ENCODE measurements at places on chromosomes 6 and 20. TPM values are rescaled to one million over a fixed set of nuclear protein-coding genes. Genes with fewer than 3 reads are reported as not detected.

DNA sequence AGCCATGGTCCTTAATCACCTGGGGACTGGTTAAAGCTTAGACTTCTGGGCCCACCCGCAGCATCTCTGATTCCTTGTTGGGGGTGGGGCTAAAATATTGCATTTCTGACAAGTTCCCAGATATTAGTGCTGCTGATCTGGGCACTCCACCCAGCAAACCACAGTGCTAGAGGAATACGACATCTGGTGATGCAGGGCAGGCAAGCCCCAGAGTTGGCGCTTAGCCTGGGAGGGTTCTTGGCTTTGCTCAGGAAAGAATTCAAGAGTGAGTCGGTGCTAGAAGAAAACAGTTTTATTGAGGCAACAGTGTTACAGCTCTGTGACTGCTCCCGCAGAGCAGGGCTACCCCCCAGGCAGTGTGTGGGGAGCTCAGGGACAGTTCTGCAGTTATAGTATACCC is 210.7 kb downstream of the TFAP2C start:
- DNase-seq: no peak

GRCh38 chr6:169388395-169389166 is 134.9 kb upstream of the THBS2 start:
- no peak for DNase-seq

DNA sequence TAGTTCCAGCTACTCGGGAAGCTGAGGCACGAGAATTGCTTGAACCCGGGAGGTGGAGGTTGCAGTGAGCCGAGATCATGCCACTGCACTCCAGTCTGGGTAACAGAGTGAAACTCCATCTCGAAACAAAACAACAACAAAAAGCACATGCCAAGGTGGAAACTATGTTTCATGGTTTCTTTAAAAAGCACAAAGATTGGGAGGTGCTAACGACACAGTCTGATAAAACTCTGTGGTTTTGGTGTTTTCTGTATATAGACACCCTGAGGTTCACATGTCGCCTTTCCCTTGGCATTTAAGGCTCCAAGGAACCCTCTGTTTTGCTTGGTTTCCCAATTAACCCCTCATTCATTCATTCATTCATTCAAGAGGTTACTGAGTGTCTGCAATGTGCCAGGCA is 253.4 kb upstream of the SULF2 start:
- no peak for DNase-seq

- DNase-seq: no peak
Measured at GRCh38 chr6:26105109-26105730, 18.0 kb downstream of the HFE start.

DNA sequence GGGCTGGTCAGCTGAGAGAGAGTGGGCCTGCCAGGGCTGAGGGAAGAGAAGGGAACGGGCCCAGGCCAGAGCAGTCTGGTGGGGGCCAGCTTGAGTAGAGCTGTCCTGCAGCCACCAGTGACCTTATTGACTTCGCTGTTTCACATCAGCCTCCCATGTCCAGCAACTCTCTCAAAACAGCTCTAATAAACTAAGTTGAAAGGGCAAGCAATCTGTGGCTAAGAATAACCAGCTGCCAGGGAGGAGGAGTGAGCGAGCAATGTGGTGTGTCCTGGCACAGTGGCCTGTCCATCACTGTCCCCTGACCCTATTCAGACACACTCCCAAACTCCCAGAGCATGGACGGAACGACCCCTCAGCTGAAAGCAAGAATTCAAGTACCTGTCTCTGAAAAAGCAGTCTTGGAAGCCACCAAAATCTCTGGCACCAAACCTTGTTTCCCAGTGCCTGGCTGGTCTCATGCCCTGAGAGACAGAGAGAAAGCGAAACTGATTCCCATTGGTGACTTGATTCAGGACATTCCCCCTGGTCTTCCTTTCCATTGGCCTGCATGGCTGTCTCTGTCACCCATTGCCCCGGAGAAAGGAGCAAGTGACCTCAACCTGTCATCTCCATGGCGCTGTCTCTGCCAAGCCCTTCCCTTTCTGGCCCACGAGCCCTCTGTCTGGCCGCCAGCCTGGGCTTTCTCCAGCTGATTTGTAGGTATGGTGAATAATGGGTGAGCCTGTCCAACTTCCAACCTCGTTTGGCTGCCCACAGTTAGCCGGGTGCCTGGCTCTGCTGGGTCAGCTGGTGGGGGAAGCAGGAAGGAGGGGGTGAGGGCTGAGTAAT is at the start of gene DDO:
Gene DDO, minus strand, starts transcription at position 490 of the 831 bp plus-strand sequence. CDS start 2,113 bp downstream, outside the sequence.
- no peak for DNase-seq

GRCh38 chr6:40762981-40763380 is 175.8 kb upstream of the LRFN2 start:
- peak; percentile 72 for DNase-seq

DNA sequence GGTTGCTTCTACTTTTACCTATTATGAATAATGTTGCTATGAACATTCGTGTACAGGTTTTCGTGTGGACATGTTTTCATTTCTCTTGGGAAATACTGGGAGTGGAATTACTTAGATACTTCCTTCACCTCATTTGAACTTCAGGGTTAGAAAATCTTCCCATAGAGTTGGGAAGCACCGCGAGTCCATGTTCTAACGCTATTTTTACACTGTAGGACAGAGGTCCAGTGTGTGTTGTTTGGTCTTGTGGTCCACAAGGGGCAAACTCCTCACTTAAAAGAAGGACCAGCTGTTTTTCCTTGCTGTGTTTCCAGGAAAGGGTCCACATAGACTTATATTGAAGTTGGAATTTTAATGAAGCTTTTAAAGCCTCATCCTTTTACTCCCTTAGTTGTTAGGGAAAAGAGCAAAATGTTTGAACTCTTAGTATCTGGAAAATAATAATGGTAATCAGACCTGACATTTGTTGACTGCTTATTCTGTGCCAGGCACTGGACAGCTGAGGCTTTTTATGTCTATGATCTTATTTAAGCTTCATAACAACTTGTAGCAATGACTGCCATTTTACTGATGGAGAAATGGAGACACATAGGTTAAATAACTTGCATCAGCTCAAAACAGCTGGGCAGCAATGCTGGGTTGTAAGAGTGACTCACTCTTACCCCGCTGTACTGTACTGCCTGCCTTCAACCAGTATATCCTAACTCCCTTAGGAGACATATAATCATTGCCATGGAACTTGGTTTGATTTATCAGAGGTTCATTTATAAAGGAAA is 52.0 kb downstream of the CDC5L start:
- no peak for DNase-seq

- no peak for DNase-seq
Measured at GRCh38 chr6:12785921-12786320, 69.4 kb downstream of the PHACTR1 start.

DNA sequence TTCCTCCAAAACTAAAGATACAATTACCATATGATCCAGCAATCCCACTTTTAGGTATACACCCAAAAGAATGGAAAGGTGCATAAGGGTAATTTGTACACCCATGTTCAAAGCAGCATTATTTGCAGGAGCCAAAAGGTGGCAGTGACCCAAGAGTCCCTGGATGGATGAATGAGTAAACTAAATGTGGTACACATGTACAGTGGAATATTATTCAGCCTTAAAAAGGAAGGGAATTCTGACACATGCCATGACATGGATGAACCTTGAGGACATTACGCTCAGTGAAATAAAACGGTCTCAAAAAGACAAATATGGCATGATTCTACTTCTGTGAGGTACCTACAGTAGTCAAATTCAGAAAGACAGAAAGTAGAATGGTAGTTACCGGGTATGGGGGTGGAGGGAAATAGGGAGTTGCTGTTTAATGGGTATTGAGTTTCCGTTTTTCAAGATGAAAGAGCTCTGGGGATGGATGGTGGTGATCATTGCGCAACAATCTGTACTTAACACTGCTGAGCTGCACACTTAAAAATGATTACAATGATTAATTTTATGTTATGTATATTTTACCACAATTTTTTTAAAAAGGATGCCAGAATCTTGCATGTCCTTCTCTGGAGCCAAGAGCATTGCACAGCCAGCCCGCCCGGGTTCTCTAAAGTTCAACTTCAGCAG is 518.9 kb upstream of the JARID2 start:
- DNase-seq: no peak

DNA sequence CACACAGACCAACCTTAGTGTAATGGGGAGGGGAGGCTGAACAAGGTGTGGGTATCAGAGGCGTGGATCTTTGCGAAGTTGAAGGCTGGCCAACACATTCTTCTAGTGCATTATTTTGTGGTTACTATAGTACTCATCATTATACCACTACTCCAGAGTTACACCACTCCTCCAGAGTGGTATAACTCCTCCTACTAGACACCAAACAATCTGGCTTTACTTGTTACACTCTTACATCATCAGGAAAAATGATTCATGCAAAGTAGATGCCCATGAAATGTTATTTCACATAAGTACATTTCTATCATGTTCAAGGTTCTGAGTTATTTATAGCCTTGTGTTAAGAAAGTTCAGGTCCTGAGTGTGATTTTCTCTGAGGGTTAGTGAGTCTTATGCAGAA is 443.1 kb upstream of the OPRM1 start:
- DNase-seq: no peak

DNA sequence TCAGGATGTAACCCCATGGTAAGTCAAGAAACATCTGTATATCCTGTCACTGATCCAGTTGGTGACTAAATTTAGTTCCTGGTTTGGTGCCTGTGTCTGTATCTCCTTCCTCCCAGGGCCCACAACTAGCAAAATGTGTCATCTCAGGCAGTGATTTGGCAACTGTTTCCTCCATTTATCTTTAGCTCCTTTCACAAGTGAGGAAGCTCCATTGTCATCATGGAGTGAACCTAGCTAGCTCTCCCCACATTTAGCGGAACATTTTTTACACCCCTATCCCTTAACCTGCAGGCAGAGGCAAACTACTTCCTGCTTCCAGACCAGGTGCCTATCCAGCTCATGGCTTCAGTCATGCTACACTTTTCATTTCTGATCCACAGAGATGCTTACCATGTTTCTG is 99.5 kb downstream of the IPCEF1 start:
- DNase-seq: no peak

- no peak for DNase-seq
Measured at GRCh38 chr6:70601014-70601413, 34.3 kb downstream of the SDHAF4 start.

- DNase-seq: no peak
Measured at GRCh38 chr6:6661684-6662083, 73.2 kb downstream of the LY86 start.

DNA sequence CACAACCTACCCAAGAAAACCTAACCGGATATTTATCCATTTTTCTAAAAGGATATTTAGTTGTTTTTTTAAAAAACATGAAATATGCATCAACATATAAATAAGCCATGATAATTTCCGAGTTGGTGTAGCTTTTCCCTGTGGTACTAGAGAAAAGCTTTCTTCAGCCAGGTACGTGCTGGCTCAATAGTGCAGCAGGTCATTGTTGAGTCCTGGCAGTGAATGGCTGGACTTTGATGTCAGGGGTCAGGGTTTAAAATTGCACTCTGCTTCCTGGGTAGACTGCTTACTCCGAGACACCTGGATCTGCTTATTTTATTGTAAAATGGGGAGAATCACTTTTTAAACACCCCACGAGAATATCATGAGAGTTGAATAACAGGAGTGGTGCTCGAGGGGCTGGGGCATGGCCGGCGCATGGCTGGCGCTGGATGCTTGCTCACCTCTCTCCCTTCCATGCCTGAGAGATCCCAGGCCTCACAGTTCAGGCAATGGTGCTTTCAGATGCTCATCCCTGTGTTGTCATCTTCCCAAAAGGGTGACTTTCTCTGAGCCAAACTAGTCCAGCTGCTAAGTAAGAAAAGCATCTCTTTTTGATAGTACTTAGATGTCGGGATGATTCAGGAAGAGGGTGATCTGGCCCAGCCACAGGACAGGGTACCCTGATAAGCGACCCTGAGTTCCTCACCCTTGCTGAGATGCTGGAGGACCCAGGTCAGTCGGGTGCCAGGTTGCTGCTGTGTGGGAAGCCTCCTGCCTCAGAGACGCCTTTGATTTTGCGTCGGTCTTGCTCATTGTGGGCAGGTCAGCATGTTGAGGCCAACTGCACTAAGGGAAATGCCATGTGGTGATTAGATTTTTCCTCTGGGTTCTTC is 269.1 kb upstream of the FOXQ1 start:
- no peak for DNase-seq

GRCh38 chr20:33569802-33570391 is 80.0 kb downstream of the CBFA2T2 start:
- DNase-seq: no peak

GRCh38 chr6:143741480-143741879 is 63.7 kb downstream of the PHACTR2 start:
- DNase-seq: no peak

- no peak for DNase-seq
Measured at GRCh38 chr6:88443554-88443953, 277.4 kb upstream of the CNR1 start.

GRCh38 chr20:48897305-48898010 is 24.1 kb upstream of the ARFGEF2 start:
- no peak for DNase-seq

DNA sequence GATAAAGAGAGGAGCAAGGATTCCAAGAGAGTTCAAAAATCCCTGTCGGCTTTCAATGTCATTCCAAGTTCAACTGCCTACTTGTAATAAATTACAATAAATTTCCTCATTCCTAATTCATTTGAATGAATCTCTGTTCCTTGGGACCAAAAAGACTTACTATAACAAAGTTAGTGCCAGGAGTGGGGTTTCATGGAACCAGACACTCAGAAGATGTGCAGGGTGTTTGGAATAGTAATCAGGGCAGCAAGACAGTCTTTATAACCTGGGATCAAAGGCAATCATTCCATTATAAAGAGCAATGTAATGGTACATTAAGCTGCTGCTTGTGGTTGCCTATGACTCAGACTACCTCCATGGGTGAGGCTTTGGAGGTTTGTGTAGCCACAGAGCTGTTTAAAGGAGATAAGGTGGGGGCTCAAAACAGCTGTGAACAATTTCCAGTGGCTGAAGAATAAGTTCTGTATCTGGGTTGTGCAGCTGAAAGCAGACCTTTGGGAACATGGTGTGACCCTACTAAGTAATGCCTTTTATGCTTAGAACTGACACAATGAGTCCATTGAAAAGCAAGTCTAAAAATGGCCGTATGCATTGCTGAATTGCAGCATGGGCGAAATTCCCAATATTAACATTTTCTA is 159.9 kb downstream of the LINC00237 start:
- DNase-seq: no peak

DNA sequence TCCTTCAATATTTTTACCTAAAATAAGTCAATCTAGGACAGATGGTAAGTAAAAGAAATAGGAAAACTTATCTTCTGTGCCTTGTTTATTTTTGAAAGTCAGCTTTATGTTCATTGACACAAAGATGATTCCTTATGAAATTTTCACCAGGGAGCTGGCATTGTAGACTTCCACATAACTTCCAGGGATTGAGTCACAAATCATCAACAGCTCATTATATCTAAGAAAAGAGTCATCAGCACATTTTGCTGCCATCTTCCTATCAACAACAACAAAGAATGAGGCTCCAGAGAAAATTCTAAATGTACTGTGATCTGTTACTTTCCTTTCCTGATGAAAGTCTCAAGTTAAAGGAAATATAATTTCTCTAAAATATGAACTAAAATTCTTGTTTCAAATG is 48.5 kb downstream of the CFAP61 start:
- no peak for DNase-seq

MYLK4 gene
- 2.4 TPM for total RNA-seq

ZSCAN23 gene
- 0.57 TPM for total RNA-seq

PSORS1C1 gene
- not detected for total RNA-seq

SMPDL3A gene
- 178 TPM for total RNA-seq

KIAA0408 gene
- total RNA-seq: 5.0 TPM
